ENCODE measurements at places on chromosomes 5 and 9. TPM values are rescaled to one million over a fixed set of nuclear protein-coding genes. Genes with fewer than 3 reads are reported as not detected.

- no peak overlapping the region for H3K27ac ChIP-seq
- H3K36me3 ChIP-seq = no peaks in the 10 kb centered on the region
- H3K4me3 ChIP-seq = no peak overlapping the region
- peaks cover 3% of the 10 kb centered on the region for H3K4me1 ChIP-seq
- no peaks in the 10 kb centered on the region for H3K27me3 ChIP-seq
Measured at GRCh38 chr5:34030048-34030447, 13.0 kb downstream of the C1QTNF3 start.

- H3K4me3 ChIP-seq = no peak overlapping the region
- H3K27me3 ChIP-seq = no peaks in the 10 kb centered on the region
- H3K4me1 ChIP-seq = no peaks in the 10 kb centered on the region
- no peak for DNase-seq
- no peak overlapping the region for H3K27ac ChIP-seq
Measured at GRCh38 chr5:177607452-177608192, 7.7 kb downstream of the B4GALT7 start.

- H3K4me1 ChIP-seq = no peaks in the 10 kb centered on the region
- no peak overlapping the region for H3K27ac ChIP-seq
- no peaks in the 10 kb centered on the region for H3K27me3 ChIP-seq
- H3K4me3 ChIP-seq = no peak overlapping the region
Measured at GRCh38 chr5:38463634-38464521, 92.6 kb downstream of the LIFR start.

- no peak for DNase-seq
- H3K36me3 ChIP-seq = no peaks in the 10 kb centered on the region
- H3K4me3 ChIP-seq = no peak overlapping the region
- no peaks in the 10 kb centered on the region for H3K27me3 ChIP-seq
- H3K4me1 ChIP-seq = no peaks in the 10 kb centered on the region
- H3K27ac ChIP-seq = no peak overlapping the region
Measured at GRCh38 chr9:130327781-130328348, 62.3 kb downstream of the HMCN2 start.

GRCh38 chr5:74130155-74130897 is 504.3 kb downstream of the ARHGEF28 start:
- H3K36me3 ChIP-seq = no peaks in the 10 kb centered on the region
- no peak for DNase-seq
- H3K4me3 ChIP-seq = no peak overlapping the region
- H3K4me1 ChIP-seq = no peaks in the 10 kb centered on the region

DNA sequence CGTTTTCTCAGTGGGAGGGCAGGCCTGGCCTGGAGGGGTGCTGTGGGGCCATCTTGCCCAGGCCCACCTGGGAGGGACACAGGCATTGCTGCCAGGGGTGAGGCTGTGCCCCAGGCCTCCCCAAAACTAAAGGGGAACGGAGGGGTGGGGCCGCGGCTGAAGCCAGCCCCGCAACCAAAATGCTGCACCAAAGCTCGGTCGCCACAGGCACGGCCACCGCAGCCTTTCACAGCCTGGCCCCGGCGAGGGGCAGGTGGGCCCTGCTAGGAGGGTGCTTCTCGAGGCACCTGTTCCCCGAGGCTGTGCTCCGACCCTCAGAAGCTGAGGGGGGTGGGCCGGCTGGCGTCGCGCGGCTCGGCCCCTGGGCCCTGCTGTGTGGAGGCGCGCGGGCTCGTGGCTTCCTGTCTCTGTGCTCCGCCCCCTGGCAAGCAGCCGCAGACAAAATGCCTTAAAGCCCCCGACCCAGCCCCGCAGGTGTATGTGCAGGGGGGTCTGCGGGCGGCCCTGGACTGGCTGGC is 57.6 kb downstream of the JAK2 start:
- no peaks in the 10 kb centered on the region for H3K4me1 ChIP-seq
- no peak for DNase-seq
- no peak overlapping the region for H3K27ac ChIP-seq

DNA sequence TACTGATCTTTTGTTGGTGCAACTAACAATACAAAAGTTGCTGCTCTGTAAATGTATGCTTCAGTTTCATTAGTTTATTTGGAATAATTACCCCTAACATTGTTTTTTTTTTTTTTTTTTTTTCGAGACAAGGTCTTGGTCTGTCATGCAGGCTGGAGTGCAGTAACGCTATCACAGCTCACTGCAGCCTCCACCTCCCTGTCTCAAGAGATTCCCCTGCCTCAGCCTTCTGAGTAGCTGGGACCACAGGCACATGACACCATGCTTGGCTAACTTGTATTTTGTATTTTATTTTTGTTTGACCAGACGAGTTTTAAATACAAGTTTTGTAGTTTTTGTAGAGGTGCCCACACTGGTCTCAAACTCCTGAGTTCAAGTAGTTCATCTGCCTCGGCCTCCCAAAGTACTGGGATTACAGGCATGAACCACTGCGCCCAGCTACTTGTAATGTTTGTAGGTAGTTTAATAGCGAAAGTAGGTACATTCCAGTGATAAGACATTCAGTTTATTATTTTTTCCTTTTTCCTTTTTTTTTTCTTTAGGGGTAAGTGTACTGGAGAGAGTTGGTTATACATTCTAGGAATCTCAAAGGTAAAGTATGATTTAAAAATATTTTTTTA is 6.9 kb downstream of the GAPVD1 start:
- peak overlapping the region; percentile 32 for H3K27ac ChIP-seq
- DNase-seq = no peak
- no peaks in the 10 kb centered on the region for H3K27me3 ChIP-seq
- H3K4me3 ChIP-seq = no peak overlapping the region
- peaks cover 15% of the 10 kb centered on the region for H3K4me1 ChIP-seq
- H3K36me3 ChIP-seq = no peaks in the 10 kb centered on the region

DNA sequence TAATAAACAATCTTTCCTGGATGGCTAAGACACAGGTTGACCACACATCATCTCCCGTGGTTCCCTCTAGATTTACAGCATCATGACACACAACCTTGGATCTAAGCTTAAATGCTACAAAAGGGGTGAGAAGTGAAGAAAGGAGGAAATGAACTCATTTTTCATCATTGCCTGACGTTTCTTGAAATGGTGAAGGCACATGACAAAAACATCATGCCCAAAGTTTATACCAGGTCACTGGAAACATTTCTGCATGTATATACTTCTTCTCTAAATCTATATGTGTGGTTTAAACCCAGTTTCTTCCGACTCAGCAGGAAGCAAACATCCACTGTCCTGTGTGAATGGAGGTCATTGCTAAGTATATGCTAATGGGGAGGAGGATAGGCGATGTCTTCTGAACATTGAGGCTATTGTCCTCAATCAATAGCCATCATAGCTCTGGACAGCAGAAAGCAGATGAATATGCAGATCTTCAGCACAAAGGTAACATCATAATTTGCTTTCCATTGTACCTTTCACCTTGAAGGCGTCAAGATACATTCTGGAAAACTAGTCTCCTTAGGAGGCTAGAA is 137.4 kb downstream of the MED27 start:
- H3K4me1 ChIP-seq = no peaks in the 10 kb centered on the region
- no peaks in the 10 kb centered on the region for H3K36me3 ChIP-seq
- H3K4me3 ChIP-seq = no peak overlapping the region
- H3K27ac ChIP-seq = no peak overlapping the region

DNA sequence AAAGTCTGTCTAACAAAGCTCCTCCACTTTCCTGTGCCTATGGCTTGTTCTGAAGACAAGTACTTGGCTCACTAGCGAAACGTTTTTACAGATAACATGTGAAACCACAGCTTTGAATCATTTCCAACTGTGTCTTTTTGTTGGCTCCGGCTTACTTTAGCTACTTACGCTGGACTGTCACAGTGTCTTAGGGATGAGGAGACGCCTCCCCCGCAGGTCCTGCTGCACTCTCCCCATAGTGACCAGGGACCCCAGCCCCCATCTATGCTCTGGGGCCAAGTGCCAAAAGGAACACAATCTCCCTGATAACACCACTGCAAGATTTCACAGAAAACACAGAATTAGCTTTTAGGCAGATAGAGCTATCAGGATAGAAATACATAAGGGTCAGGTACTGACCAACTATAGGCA is 219.1 kb downstream of the ADAMTS6 start:
- H3K27me3 ChIP-seq = no peaks in the 10 kb centered on the region
- no peak for DNase-seq
- no peaks in the 10 kb centered on the region for H3K36me3 ChIP-seq
- H3K27ac ChIP-seq = no peak overlapping the region
- no peak overlapping the region for H3K4me3 ChIP-seq
- no peaks in the 10 kb centered on the region for H3K4me1 ChIP-seq

DNA sequence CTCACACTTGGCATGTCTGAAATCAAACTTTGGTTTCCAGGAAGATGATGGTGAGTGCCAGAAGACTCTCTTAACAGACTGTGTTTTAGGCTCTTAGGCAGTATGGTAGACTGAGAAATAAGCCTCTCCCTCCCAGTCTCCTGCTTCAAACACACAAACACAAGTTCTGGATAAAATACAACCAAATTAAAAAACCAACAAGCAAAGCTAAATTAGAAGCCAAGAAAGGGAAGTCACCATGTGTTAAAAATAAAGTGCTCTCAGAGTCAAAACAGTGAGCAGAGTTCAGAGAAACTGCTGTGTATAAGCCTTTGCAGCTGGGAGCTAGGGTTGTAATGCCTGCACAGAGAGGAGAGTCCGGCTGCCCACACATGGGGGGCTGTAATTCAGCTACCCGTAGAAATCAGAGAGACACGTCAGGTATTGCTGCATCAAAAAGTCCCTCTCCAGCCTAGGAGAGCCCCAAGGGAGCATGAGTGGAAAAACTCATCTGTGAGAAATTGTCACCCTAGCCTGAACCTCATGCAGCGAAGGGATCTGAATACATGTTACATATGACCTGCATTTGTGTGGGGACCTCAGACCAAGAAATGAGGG is 62.6 kb downstream of the ANGPTL2 start:
- no peak overlapping the region for H3K4me3 ChIP-seq
- H3K27me3 ChIP-seq = no peaks in the 10 kb centered on the region
- no peaks in the 10 kb centered on the region for H3K36me3 ChIP-seq
- H3K4me1 ChIP-seq = peaks cover 5% of the 10 kb centered on the region

DNA sequence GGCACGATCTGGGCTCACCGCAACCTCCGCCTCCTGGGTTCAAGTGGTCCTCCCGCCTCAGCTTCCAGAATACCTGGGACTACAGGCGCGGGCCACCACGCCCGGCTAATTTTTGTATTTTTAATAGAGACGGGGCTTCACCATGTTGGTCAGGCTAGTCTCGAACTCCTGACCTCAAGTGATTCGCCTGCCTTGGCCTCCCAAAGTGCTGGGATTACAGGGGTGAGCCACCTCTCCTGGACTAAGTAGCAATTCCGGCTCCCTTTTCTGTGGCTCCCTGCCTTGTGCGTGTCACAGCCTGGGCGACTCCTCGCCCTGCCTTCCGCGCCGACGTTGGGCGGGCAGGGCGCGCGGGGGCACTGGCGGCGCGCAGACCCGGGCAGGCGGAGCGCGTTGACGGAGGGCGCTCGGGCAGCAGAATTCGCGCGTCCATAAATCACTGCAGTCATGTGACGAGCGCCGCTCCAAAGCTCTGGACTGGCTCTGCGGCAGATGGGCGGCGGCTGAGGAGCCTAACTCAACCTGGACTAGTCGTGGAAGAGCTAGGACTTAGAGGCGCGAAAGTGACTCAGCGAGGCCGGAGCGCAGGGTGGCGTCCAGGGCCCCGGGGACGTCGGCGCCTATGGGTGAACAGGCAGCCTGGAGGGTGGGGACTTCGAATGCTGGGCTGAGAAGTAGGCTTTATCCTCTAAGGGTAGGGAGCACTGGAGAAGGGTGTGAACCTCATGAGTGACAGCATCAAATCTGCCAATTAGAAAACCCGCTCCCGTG is 1.4 kb upstream of the CIZ1 start:
- no peak overlapping the region for H3K4me3 ChIP-seq
- H3K27me3 ChIP-seq = no peaks in the 10 kb centered on the region
- H3K27ac ChIP-seq = no peak overlapping the region
- H3K36me3 ChIP-seq = no peaks in the 10 kb centered on the region
- no peak for DNase-seq
- peaks cover 8% of the 10 kb centered on the region for H3K4me1 ChIP-seq

DNA sequence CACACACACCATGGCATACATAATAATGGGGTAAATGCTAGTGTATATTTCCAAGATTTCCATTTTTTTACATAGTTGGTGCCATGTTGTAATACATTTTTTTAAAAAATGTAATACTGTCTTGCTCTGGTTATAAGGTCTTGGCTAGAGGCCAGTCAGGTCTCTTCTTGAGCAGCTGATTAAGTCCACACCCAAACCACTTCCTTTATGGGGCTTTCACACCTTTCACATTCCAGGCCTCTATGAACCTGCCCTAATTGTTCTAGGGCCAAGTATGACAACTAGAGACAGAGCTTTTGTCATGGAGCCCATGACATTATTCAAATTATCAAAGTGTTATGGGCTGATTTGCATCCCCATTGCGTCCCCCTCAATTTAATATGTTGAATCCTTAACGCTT is 495.6 kb upstream of the CTNND2 start:
- no peak for DNase-seq
- H3K27ac ChIP-seq = no peak overlapping the region
- H3K4me1 ChIP-seq = no peaks in the 10 kb centered on the region

- H3K4me3 ChIP-seq = peak overlapping the region; percentile 49
- H3K4me1 ChIP-seq = peaks cover 3% of the 10 kb centered on the region
- no peak overlapping the region for H3K27ac ChIP-seq
- DNase-seq = peak; percentile 44
- H3K36me3 ChIP-seq = no peaks in the 10 kb centered on the region
- H3K27me3 ChIP-seq = no peaks in the 10 kb centered on the region
Measured at GRCh38 chr9:87445646-87446045, 52.0 kb upstream of the DAPK1 start.

GRCh38 chr5:162096448-162096847 is 28.9 kb downstream of the GABRG2 start:
- H3K36me3 ChIP-seq = no peaks in the 10 kb centered on the region
- H3K4me3 ChIP-seq = no peak overlapping the region
- no peaks in the 10 kb centered on the region for H3K4me1 ChIP-seq
- H3K27ac ChIP-seq = no peak overlapping the region

GRCh38 chr5:40416098-40416497 is 263.6 kb upstream of the PTGER4 start:
- H3K4me3 ChIP-seq = no peak overlapping the region
- DNase-seq = no peak
- H3K4me1 ChIP-seq = no peaks in the 10 kb centered on the region
- H3K27me3 ChIP-seq = no peaks in the 10 kb centered on the region
- no peak overlapping the region for H3K27ac ChIP-seq

SELENOP gene
- total RNA-seq = 0.95 TPM

EQTN gene
- not detected for total RNA-seq

CTNND2 gene
- total RNA-seq = 0.13 TPM

CFAP157 gene
- not detected for total RNA-seq

DTWD2 gene
- 6.3 TPM for total RNA-seq

CSF2 gene
- total RNA-seq = 0.85 TPM

ORM2 gene
- 0.64 TPM for total RNA-seq

CCDC152 gene
- total RNA-seq = 11.6 TPM

CAPSL gene
- not detected for total RNA-seq

CBY3 gene
- total RNA-seq = not detected

TAF11L14 gene
- total RNA-seq = not detected

PCDHA6 gene
- total RNA-seq = not detected

All from GM12878 (cell line).